ENCODE measurements at places on chromosomes 1 and 21. TPM values are rescaled to one million over a fixed set of nuclear protein-coding genes. Genes with fewer than 3 reads are reported as not detected.

The PRR9 gene
- not detected for total RNA-seq

The SHISAL2A gene
- total RNA-seq: 0.33 TPM

The CELA2B gene
- total RNA-seq: not detected

The CELA3B gene
- not detected for total RNA-seq

DNA sequence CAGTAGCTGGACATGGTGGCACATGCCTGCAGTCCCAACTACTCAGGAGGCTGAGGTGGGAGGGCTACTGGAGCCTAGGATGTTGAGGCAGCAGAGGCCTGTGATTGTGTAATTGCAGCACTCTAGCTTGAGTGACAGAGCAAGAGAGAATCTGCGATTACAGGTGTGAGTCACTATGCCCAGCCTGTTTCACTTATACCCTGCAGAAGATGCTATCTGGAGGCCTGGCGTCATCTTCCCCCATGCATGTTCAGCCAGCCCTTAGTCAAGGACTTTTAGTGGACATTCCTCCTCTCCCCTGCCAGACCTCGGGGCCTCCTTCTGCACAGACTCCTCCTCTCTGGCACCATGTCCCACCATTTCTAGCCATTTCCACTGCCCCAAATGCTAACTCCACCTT is 36.3 kb upstream of the RCC2 start:
- no peak overlapping the region for H3K4me3 ChIP-seq
- H3K27ac ChIP-seq: no peak overlapping the region
- no peaks in the 10 kb centered on the region for H3K27me3 ChIP-seq
- DNase-seq: no peak
- no peaks in the 10 kb centered on the region for H3K36me3 ChIP-seq

DNA sequence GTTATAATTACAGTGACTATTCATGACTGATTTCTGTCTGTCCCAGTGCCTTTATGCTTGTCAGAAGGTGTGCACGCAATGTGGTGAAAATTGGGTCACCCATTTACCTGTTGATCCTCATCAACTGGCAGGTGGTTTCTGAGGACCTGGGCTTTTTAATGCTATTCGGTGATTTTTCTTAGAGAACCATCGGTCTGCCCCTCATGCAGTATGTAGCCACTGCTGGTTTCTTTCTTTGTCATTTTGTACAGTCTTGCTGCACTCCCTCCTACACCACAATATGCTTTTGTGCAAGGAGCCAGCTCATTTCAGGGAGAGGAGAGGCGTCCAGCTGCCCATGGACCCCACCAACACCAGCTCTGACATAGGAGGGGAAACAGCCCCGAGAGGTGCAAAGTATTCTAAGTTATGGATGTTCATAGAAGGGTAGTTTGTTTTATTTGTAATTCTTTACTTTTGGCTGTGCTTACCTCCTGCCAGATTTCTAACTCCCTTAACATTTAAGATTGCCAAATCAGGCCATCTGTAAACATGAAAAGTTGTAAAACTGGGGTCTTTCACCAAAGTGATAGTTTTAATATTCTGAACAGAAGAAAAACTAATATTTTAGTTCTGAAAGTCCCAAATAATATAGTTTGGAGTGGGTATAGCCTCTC is 325.3 kb downstream of the PTBP2 start:
- DNase-seq: no peak
- no peaks in the 10 kb centered on the region for H3K27me3 ChIP-seq
- no peak overlapping the region for H3K4me3 ChIP-seq
- no peak overlapping the region for H3K27ac ChIP-seq
- no peaks in the 10 kb centered on the region for H3K36me3 ChIP-seq
- no peaks in the 10 kb centered on the region for H3K4me1 ChIP-seq

DNA sequence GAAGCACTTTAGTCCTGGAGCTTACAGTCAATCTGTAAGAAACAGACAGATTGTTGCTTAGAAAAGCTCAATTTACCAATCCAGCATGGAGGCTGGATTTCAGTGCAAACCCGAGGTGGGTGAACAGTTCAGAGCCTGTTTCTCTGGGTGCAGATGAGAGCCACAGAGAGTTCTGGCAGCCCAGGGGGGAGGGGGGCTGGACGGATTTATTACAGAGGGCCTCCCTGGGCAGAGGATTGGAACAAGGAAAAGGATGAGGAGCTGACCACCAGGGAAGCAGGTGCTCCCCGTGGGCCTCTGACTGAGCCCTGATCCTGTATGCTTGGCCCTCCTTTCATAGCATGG is 38.0 kb upstream of the EPS8L3 start:
- H3K27me3 ChIP-seq: no peaks in the 10 kb centered on the region
- no peak overlapping the region for H3K4me3 ChIP-seq
- H3K4me1 ChIP-seq: no peaks in the 10 kb centered on the region
- H3K36me3 ChIP-seq: no peaks in the 10 kb centered on the region

DNA sequence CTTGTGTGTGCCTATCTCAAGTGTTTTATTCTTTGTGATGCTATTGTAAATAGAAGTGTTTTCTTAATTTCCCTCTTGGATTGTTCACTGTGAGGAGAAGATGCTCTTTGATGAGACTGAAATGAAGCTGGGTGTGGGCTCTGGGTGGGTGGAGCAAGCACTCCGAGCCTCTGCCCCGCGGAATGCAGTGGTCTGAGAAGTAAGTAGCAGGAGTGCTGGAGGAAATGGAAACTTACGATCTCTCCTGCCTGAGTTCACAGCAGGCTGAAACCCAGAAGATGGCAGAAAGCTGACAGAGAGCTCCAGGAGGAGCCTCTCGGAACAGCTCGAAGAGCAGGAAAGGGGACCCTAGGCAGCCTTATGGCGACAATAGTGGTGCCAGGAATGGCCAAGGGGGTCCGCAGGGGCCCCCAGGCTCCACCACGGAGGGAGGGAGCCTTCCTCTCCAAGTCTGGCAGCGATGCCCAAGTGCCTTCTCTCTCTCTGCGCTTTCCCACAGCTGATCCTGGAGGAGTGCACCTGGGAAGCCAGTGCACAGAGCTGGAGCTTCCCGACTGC is 126.8 kb upstream of the COL6A1 start:
- H3K27me3 ChIP-seq: peaks cover 3% of the 10 kb centered on the region
- H3K27ac ChIP-seq: no peak overlapping the region
- H3K4me3 ChIP-seq: no peak overlapping the region
- no peaks in the 10 kb centered on the region for H3K36me3 ChIP-seq
- peaks cover 7% of the 10 kb centered on the region for H3K4me1 ChIP-seq

DNA sequence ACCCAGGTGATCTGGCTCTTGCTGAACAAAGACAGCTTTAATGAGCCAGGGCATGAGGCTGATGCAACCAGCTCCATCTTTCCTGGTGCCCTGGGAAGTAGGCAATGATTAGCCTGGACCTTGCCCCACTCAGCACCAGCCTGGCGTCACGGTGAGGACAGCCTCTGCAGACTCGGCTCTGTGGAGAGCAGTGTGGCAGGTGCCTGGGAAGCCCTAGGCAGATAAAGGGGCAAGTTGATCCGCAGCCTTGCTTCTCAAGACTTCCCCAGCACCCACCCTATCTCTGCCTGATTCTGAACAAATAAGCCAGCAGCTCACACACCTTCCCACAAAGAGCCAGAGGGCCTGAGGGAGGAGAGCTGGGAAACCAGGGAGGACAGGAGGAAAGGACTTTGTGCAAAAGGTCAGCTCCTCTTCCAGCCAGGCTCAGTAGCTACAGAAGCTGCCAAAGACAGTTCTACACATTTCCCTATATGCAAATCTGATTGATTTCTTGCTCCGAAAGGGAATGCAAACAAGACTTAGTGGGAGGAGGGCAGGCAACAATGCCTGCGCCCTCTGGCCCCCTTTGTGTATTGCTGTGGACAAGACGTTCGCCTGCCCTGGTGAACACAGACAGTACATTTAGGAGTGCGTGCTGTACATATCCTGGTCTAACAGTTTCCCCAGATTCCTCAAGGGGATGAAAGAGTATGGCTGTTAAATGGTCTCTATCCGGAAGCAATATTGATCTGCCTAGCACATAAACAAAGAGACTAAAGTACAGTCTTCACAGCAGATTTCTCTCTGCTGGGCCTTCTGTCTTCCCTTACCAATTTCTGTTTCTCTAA is 63.8 kb downstream of the BCAR3 start:
- H3K4me3 ChIP-seq: no peak overlapping the region
- DNase-seq: peak; percentile 60
- H3K27ac ChIP-seq: peak overlapping the region; percentile 89
- H3K36me3 ChIP-seq: no peaks in the 10 kb centered on the region

Data from liver (tissue), 10 donors.